Activated naive CD8-positive, alpha-beta T cell treated with anti-CD3 and anti-CD28 coated beads for 36 hours (primary cell): ENCODE measurements at places on chromosomes 11 and 22.

DNA sequence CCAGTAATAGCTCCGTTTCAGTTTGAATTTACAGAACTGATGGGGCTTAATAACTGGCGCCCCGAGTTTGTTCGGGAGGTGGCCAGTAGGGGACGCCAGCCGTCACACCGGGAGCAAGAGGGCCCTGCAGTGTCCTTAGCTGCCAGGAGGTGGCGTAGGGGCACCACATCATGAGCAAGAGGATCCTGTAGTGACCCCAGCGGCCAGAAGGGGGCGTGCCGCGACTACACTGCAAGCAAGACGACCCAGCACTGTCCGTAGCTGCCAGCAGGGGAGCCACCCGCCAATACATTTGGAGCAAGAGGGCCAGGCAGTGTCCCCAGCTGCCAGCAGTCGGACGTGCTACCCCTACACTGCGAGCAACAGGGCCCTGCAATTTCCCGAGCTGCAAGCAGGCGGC lies 663.7 kb upstream of the B3GAT1 start:
- no peaks in the 10 kb centered on the region for H3K4me1 ChIP-seq
- H3K27ac ChIP-seq, result no peak overlapping the region
- H3K36me3 ChIP-seq, result no peaks in the 10 kb centered on the region
- peak; percentile 69 for DNase-seq
- no peak overlapping the region for H3K4me3 ChIP-seq

DNA sequence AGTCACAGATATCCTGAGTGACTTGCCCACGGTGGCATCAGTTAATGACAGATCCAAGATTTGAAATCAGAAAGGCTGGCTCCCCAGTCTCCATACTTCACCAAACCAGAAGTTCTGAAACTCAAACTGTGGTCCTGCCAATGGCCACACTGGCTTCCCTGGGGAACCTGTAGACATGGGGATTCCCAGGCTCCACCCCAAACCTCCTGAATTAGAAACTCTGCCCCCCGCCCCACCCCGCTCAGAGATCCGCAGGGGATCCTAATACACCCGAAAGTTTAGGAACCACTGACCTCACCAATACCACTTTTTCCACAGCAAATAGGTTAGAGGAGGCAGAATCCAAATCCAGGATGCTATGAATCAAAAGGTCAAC lies 15.3 kb downstream of the RTN4RL2 start:
- H3K4me3 ChIP-seq, result peak overlapping the region; percentile 81
- peaks cover 37% of the 10 kb centered on the region for H3K4me1 ChIP-seq
- peak overlapping the region; percentile 72 for H3K27ac ChIP-seq

DNA sequence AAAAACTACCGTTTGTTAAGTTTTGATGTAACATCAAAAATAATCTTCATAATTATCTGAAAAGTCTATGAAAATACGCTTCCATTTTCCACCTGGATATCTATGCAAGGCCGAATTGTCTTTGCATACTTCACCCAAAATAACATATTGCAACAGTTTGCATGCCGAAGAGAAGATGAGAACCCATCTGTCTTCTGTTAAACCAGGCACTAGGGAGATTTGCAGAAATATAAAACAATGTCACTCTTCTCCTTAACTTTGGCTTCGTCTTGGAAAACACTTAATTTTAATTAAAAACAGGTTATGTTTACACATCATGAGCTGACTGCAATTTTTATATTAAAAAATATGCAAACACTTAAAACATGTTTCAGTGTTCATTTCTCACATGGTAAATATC lies 1325.8 kb downstream of the TBC1D22A start:
- H3K4me3 ChIP-seq, result no peak overlapping the region
- H3K4me1 ChIP-seq, result peaks cover 6% of the 10 kb centered on the region
- peaks cover 8% of the 10 kb centered on the region for H3K27me3 ChIP-seq
- H3K36me3 ChIP-seq, result no peaks in the 10 kb centered on the region
- no peak for DNase-seq

DNA sequence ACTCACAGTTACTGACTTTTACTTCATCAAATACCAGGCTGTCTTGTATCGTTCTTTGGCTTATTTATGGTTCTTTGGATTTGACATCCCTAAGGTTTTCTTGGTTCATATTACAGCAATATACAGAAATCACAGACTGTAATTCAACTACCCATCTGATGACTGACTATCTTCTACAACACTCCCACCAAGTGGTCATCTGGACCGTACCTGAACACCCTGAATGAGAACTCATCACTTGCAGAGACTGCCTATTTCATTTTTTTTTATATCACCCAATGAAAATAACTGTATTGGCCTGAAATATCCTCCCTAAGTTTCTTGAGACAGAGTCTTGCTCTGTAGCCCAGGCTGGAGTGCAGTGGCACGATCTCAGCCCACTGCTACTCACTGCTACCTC lies 9.5 kb upstream of the UPB1 start:
- H3K27ac ChIP-seq, result no peak overlapping the region
- H3K4me1 ChIP-seq, result peaks cover 10% of the 10 kb centered on the region
- H3K36me3 ChIP-seq, result no peaks in the 10 kb centered on the region
- H3K4me3 ChIP-seq, result no peak overlapping the region

GRCh38 chr22:46740910-46741780 lies 3.1 kb upstream of the CERK start:
- no peak overlapping the region for H3K4me3 ChIP-seq
- H3K27me3 ChIP-seq, result no peaks in the 10 kb centered on the region
- H3K4me1 ChIP-seq, result peaks cover 17% of the 10 kb centered on the region
- DNase-seq, result no peak

DNA sequence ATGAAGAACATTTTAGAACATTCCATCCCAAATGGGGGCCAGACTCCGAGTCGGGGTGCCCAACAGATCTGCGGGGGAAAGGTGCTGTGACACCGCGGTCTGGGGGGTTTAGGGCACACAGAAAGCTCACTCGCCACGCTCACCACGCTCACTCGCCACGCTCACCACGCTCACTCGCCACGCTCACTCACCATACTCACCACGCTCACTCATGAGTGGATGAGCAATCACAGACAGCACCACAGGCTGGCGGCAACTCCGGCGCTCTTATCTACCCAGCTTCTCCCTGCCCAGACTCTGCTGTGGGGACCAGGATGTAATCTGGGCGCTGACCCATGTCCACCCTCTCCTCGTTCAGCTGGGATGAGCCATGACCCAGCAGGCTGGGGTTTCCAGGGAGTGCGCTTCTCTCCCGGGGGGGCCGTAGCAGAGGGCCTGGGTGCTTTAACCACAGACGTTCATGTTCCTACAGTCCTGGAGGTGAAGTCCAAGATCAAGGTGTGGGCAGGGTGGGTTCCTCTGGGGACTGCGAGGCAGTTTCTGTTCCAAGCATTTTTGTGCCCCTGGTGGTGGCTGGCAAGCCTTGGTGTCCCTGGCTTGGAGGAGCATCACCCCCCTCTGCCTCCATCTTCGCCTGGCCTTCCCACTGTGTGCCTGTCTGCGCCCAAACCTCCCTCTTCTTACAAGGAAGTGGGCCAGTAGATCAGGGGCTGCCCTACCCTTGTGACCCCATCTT lies 141.2 kb downstream of the CTTN start:
- no peak for DNase-seq
- no peak overlapping the region for H3K27ac ChIP-seq

DNA sequence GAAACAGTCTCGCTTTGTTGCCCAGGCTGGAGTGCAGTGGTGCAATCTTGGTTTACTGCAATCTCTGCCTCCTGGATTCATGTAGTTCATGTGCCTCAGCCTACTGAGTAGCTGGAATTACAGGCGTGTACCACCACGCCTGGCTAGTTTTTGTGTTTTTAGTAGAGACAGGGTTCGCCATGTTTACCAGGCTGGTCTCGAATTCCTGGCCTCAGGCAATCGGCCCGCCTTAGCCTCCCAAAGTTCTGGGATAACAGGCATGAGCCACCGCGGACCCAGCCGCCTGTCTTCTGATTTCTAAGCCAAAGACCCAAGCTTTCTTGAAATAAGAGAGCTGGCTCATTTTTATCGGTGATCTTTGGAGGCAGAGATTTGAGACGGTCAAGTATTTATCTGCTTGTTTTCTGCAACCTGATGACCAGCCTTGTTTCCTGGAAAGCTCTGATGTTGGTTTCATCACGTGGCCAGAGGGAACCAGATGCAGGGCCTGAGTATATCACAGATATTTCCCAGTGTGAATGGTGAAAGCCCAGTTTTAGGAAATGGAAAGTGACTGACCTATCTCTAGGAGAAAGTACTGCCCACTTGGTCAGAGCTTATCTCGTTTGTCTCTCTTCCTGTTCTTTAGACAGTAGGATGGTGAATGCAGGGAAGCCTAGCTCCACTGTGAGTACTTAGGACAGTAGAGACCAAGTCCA lies 5.7 kb upstream of the SIDT2 start:
- peaks cover 18% of the 10 kb centered on the region for H3K4me1 ChIP-seq
- peaks cover 3% of the 10 kb centered on the region for H3K36me3 ChIP-seq
- no peak for DNase-seq
- peak overlapping the region; percentile 60 for H3K27ac ChIP-seq
- no peaks in the 10 kb centered on the region for H3K27me3 ChIP-seq

DNA sequence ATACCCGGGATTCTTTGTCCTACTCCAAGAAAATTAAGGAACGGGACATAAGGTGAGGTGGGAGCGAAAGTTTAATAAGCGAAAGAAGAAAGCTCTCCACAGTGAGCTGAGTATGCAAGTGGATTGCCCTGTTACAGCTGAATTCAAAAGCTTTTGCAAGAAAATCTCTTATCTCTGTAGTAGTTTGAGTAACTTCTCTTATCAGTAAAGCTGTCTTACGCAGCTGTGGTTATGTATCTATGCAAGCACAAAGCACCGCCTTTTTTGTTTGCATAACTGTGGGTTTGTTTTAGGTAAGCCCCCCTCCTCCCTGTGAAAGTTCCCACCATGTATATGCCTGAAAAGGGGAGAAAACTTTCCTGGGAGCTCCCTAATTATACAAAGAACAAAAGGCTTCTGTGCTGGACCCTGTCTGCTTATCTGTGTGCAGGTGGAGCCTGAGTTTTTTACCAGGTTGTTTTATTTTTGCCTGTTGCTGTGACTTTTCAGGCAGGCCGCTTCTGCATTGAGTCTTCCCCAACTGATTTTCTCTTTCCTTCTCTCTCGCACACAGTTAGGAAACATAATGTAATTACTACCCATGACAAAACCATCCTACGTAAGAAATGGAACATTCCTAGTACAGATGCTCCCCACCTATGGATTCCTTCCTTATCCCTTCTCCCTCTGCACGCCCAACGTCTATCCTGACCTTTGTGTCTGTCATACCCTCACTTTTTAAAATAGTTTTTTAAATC lies 837 bp upstream of the PLAAT5 start:
- H3K36me3 ChIP-seq, result no peaks in the 10 kb centered on the region
- H3K4me1 ChIP-seq, result peaks cover 13% of the 10 kb centered on the region
- peak overlapping the region; percentile 75 for H3K4me3 ChIP-seq
- peaks cover 34% of the 10 kb centered on the region for H3K27me3 ChIP-seq
- H3K27ac ChIP-seq, result no peak overlapping the region

- H3K4me1 ChIP-seq, result peaks cover 27% of the 10 kb centered on the region
- H3K27ac ChIP-seq, result no peak overlapping the region
- DNase-seq, result no peak
- no peaks in the 10 kb centered on the region for H3K27me3 ChIP-seq
- H3K4me3 ChIP-seq, result no peak overlapping the region
Observed at GRCh38 chr11:47495856-47496217, 46.9 kb upstream of the RAPSN start.

DNA sequence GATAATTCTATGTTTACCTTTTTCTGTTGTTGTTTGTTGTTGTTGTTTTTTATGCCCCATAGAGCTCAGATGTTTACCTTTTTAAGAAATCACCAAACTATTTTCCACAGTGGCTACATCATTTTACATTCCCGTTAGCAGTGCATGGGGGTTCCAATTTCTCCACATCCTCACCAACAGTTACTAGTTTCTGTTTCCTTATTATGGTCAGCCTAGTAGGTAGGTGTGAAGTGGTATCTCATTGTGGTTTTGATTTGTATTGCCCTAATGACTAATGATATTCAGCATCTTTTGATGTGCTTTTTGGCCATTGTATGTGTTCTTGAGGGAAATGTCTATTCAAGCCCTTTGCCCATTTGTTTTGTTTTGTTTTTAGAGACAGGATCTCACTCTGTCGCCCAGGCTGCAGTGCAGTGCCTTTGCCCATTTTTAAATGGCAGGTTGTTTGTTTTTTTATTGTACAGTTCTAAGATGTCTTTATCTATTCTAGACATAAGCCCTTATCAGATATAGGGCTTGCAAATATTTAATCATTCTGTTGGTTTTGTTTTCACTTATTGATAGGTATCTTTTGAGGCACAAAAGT lies 27.5 kb downstream of the CHEK2 start:
- H3K27ac ChIP-seq, result no peak overlapping the region
- peaks cover 16% of the 10 kb centered on the region for H3K36me3 ChIP-seq
- peaks cover 12% of the 10 kb centered on the region for H3K4me1 ChIP-seq
- no peak overlapping the region for H3K4me3 ChIP-seq
- no peak for DNase-seq

DNA sequence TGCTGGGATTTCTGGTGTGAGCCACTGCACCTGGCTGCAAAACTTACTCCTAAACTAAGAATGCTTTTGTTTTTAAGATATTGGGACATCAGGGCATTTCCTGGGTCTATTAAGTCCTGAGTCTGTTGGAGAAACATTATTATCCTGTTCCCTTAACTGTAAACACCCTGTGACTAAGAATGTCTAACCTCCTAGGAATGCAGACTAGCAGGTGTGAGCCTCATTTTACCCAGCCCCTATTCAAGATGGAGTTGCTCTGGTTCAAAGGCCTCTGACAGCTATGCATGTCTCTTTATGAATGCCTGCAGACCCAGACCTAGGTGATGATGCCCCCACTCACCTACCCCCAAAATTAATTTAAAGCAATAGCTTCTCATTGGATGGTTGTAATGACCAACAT lies 46.2 kb downstream of the DEPDC5 start:
- peaks cover 18% of the 10 kb centered on the region for H3K36me3 ChIP-seq
- H3K4me1 ChIP-seq, result no peaks in the 10 kb centered on the region
- H3K4me3 ChIP-seq, result no peak overlapping the region
- H3K27ac ChIP-seq, result no peak overlapping the region

DNA sequence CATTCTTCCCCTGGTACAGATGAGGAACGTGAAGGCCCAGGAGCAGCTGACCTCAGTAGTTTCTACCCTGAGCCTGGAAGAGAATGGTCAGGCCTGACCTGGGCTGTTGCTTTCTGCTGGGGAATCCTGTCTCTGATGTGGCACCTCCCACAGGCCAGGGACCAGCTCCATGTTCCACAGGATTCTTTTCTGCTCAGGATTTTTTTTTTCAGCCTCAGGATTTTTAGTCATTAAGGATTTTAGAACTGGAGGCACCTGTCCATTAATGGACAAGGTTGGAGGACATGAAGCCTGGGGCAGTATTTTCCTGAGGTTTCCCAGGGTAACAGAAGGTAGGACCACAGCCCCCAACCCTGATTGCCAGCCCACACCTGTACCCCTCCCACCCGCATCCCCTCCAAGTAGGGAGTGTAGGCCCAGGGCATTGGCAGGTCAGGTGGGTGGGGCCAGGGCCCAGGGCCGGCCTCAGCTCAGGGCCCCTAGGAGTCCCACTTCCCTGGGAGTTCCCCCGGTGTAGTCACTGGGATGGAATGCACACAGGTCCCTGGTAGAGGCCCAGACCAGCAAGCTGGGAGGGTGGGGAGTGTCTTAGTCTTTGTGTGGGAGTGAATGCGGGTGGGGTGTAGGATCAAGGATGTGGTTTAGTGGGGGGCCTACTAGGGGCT lies 16.1 kb downstream of the BIK start:
- H3K27ac ChIP-seq, result no peak overlapping the region
- H3K27me3 ChIP-seq, result no peaks in the 10 kb centered on the region
- no peaks in the 10 kb centered on the region for H3K36me3 ChIP-seq
- no peak overlapping the region for H3K4me3 ChIP-seq
- no peak for DNase-seq

- H3K36me3 ChIP-seq, result no peaks in the 10 kb centered on the region
- H3K4me3 ChIP-seq, result no peak overlapping the region
- peaks cover 9% of the 10 kb centered on the region for H3K27me3 ChIP-seq
- DNase-seq, result no peak
Observed at GRCh38 chr22:39434243-39434653, 22.6 kb upstream of the MGAT3 start.
